ENCODE measurements at places on chromosomes 2 and 18.

- no peak for DNase-seq
Measured at GRCh38 chr2:206713746-206714145, 4.5 kb downstream of the DYTN start.

GRCh38 chr18:79532313-79533007 lies 136.7 kb downstream of the NFATC1 start:
- DNase-seq, result no peak

DNA sequence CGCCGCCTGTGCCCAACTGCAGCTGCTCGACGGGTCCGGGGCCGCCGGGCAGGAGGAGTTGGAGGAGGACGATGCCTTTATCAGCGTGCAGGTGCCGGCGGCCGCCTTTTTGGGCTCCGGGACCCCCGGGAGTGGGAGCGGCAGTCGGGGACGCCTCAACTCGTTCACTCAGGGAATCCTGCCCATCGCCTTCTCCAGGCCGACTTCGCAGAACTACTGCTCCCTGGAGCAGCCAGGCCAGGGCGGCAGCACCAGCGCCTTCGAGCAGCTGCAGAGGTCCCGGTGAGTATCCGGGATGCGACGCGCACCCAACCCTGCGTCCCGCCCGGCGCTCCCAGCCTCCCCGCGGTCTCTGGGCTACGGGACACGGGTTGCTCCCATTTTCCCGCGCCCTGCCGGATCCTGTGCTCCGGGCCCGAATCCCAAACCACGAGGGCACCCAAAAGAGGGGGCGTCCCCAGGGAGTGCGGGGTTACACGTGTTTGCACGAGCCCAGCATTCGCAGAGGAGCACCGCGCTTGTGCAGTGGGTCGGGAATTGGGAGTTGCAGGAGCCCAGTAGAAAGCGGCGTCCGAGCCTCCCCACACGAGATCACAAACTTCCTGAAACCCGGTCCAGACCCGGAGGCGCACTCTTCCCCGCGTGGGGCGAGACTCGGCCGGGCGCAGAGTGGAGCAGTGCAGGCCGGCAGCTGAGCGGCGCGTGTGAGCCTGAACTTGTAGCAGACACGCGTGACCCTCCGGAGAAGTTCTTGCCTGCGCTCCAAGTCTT lies 1.2 kb downstream of the CABLES1 start:
- no peak for DNase-seq

- DNase-seq, result no peak
Measured at GRCh38 chr2:154207288-154208047, 335.7 kb downstream of the GALNT13 start.

DNA sequence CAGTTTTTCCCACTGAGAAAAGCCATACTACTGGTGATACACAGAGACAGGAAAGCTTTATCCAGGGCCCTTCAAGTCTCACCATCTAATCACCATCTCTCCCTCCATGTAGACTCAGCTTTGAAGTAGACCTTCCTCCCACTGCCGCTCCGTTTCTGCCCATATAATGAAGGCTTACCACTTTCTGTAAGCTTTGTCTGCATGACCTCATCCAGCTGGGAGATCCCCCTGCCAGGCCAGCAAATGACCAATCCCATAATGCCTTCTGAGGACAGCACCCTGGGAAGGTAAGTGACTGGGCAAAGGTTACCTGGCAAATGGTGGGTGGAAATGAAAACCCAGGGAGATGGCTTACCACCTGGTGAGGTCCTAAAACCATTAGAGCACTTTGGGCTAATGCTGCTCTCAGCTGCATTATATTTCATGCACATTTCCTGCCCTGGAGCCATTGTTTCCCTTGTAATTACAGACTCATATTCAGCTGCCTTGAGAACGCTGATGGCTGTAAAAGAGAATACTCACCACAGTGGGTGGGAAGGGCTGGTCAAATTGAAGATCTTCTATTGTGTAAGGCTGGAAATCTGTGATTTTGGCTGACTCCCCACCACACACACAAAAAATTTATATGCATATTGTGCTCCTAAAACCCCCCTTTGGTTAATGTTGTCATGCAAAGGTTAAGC lies 350.7 kb upstream of the SYT4 start:
- no peak for DNase-seq

GRCh38 chr18:64219517-64219916 lies 70.6 kb upstream of the LINC00305 start:
- no peak for DNase-seq

DNA sequence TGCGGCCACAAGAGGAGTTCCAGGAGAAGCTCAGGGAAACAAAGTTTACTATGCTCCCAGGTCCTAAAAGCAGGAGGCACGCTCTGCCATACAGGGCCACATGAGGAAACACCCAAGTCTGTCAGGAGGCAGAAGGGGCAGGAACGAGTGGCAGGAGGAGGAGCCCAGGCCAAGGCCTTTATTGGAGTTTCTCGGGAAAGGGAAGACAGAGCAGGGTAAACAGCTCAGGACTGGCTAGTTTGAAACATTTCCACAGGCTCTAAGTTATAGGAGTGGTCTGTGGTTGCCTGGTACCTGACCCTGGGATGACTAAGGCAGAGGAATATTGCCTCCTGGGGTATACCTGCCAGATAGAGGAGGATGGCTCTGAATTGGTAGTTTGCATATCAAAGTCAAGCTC lies 3.7 kb upstream of the ZNF638 start:
- no peak for DNase-seq

DNA sequence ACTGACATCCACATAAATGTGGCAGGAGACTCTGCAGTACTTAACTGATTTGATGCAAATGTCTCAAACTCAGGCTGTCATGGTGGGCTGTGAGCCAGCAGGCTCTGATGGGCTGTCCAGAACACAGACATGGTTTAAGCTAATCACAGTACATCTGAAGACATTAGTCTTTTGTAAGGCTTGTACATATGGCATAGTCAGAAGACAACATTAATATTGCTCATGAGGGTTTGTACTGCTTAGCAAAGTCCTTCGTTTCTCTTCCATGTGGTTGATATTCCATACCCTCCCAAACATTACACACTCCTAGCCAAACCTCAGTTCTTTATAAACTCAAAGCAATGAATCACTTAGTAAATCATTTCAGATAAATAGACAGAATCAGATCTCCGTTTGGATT lies 330.6 kb downstream of the RND3 start:
- DNase-seq, result no peak

GRCh38 chr2:15973481-15974401 lies 33.4 kb downstream of the MYCN start:
- no peak for DNase-seq

- no peak for DNase-seq
Measured at GRCh38 chr2:218238887-218239286, 21.9 kb downstream of the ARPC2 start.

DNA sequence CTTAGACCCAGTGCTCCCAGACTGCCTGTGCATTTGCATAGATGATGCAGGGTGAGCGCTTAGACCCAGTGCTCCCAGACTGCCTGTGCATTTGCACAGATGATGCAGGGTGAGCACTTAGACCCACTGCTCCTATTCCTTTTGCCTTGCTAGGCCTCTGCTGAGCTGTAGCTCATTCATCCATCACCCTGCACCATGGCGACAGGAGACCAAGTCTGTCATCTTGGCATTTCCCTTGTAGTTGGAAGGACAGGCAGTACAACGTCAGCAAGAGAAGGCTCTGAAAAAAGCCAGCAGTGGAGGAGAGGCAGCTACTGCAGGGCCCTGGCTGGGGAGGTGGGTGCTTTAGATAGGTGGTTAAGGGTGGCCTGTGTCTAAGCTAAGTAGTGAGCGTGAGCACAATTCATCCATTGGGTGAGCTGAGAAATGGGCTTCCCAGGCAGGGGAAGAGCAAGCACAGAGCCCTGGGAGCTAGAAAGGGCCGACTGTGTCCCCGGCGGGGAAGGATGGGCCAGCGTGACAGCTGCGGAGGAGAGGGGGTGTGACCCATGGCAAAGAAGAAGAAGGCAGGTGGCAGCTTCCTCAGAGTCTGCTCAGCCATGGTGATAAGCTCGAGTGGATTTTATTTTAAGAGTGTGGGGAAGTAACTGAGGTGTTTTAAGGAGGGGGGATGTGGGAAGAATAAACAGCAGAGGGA lies 108.8 kb downstream of the LPIN1 start:
- DNase-seq, result no peak

Data from activated T-cell treated with anti-CD3 and anti-CD28 coated beads for 24 hours (primary cell).